ENCODE measurements at places on chromosomes 12 and 14.

DNA sequence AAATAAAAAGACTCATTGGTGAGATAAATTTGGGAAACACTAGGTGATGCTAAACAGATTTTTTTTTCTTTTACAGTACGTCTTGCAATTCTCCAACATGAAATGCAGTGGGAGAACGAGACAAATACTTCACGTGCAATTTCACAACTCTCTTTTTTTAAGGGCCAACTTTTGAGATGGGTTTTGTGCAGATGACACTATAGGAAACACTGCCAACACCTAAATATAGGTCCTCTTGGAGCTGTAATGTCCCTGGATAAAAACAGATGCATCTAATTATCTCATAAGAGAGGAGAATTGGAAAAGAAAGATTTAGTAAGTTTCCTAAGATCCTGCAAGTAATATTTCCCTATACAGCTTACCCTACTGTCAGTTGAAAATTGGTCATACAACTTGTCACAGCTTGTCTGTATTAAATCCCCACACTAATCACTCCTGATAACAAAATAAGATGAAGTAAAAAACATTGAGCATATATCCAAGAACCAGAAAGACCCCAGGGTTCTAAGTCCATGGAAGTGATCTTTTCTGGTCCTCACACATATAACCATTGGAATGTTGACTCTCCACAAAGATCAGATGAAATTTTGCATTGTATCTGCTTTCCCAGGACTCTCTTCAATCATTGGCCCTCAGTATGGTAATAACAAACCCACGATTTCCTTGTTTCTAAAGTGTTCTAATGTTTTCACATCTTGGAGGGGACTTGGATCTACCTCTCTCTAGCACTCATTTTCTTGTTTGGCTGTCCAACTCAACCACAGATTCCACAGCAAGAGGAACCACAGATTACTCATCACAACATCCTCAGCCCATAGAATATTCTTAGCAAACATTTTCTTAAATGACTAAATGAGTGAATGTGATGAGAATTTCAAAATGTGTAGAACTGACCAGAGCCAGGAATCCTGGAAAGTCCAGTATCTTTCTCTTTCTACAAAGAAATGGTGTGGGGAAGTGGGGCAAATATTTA is 769.4 kb upstream of the USP15 start:
- no peak for DNase-seq

DNA sequence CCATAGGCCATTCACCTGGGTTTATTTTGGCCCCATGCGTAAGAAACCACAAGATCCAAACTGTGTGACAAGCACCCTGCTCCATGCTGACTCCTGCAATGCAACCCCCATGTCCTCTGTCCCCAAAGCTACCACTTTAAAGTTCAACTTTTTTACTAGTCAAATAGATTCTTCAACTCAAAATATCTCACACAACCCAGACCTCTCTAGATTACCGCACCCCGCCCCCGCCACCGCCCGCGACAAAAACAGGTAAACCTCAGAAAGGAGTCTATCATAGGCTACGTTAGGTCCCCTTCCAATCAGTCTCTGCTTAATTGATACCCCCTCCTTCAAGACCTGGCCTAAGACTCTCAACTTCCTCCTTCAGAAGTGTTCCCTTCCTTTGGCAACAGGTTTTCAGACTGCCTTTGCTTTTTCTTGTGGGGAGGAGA is 2.2 kb downstream of the ZFP36L1 start:
- no peak for DNase-seq

DNA sequence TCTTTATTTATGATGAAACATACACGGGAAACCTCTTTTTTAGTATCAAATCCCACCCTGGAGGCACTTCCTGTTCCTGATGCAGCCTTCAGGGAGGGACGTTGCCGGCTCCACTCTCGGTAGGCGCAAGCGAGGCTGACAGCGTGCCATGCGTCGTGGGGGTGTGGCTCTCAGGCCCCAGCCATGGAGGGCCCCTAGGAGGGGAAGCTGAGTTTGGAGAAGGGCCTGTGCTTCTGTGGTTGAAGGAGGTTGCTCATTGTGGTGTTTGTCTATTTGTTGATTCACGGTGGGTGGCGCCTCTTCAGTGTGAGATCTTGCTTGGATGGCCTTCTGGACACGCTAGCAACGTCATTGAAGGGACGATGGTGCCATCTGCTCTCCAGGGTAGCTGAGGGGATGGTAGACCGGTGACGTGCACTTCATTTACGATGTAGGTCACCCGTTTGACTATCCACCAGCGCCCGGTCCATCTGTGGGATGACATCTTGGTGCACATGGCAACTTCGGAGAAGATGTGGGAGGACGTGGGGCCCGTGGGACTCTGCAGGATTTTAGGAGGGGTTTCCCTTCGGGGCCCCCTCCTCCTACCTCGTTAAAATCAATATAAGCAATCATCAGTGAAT is 126.3 kb upstream of the RTL1 start:
- no peak for DNase-seq

- DNase-seq: no peak
These were observed 36.3 kb upstream of the BBS10 start for GRCh38 chr12:76384560-76384959.

DNA sequence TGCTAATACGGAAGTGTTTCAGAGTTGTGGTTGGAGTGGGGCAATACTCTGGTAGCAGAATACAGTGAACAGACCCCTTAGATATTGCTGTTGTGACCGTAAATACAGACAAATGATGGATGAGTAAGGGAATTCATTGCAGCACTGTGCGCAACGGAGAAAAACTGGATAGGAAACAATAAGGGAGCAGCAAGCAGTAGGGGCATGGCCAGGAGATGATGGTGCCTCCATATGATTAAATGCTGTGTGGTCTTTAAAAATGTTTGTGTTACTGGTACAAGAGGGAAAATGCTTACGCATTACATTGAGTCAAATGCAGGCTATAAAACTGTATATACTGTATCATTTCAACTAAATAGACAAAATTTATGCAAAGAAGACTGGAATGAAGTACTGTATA is 61.6 kb downstream of the EML1 start:
- no peak for DNase-seq

GRCh38 chr12:53061404-53062010 is 11.6 kb downstream of the TNS2 start:
- DNase-seq: no peak

DNA sequence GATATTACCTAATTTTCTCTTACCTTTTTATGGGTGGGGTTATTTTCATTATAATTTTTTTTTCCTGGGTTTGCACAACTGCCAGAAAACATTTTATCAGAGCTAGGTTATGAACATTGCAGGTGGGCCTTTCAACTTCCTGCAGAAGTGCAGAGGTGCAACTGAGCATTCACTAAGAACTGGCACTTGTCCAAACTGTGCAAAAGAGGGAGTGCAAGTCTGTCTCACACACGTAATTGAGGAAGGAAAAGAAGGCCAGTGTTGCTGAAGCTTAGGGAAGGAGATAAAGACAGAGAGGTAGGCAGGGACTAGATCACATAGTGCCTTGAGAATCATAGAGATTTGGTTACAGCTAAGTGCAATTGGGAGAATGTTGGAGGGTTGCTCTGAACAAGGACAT is 14.1 kb upstream of the AMN1 start:
- DNase-seq: no peak

GRCh38 chr14:92914087-92914656 is 8.8 kb upstream of the CHGA start:
- no peak for DNase-seq

- no peak for DNase-seq
These were observed 12.4 kb downstream of the ATF7 start for GRCh38 chr12:53613821-53614220.

GRCh38 chr12:25065035-25065434 is 116.1 kb upstream of the BCAT1 start:
- no peak for DNase-seq

DNA sequence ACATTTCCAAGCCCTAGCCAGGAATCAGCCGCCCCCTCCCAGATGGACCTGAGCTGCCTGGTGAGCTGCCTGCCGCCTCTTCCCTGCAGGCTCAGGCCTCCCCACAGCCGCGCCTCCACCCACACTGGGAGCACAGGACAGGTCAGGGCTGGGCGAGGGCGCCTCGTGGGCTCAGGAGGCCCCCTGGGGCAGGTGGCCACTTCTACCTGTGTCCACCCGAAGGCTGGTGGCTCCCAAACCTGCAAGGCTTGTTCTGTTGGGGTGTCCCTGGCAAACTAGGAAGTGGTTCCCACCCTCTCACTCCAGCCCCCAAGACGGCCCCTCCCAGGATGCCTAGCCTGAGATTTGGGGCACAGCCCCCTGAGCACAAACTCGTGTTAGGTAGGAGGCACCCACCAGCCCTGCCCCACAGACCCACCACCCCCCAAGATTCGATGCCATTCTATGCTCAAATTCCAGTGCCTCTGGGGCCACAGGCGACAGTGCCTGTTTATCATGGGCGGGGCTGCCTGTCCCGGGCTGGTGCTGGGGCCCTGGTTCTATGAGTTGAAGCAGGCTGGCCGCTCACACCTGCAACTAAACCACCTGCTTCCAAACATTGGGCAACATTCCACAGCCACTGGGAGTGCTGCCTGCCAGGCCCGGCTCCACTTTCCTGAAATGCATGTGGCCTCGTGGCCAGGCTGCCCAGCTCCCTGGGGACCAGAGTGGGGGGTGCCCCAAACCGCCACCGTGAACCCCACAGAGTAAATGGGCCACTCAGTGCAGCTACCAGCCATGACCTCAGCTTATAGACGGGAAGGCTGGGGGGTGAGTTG is 6.8 kb downstream of the MMP17 start:
- no peak for DNase-seq

- no peak for DNase-seq
These were observed 224.1 kb downstream of the BCAT1 start for GRCh38 chr12:24724814-24725213.

DNA sequence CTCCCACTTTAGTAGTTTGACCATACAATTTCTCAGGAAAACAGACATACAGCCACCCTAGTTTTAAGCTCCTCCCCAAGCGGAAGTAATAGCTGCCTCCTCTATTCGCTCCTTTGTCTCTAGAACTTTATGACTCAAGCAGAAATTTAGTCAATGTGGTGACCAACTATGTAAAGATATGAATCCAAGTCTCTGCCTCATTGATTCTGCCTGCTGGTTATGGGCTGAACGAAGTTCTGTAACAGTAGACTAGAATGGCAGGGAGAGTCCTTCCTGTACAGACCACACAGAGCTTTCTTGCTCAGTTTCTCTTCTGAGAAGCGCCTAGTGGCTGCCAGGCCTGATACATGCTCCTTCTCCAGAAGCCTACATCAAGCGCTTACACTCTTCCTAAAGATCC is 19.1 kb downstream of the KICS2 start:
- no peak for DNase-seq

DNA sequence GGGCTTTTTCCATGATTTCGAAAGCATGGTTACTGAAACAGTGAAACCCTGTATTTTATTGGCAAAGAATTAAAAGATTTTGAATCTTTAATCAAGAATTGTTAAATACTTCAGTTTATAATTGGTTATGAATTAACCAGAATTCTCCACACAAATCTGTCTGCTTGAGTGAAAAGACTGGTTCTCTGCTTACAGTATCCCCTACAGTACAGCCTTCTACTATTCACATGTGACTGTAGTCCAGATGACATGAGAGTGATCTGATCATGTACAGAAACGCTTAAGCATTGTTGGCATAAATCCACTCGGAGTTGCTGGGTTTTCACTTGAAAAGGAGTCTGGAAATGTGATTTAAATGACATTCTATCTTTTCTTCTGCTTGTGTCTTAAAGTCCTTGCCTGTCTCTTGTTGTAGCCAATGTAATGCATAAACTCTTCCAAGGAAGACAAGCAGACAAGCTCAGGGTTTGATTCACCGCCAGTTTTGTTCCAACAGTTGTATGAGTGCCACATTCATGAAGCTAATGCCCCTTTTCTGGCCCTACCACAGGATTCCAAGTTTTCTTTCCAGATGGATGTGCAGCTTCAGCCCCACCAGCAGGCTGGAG is 222.0 kb upstream of the LRIG3 start:
- no peak for DNase-seq

GRCh38 chr12:76037130-76038103 is 5.8 kb upstream of the PHLDA1 start:
- DNase-seq: peak; percentile 54

DNA sequence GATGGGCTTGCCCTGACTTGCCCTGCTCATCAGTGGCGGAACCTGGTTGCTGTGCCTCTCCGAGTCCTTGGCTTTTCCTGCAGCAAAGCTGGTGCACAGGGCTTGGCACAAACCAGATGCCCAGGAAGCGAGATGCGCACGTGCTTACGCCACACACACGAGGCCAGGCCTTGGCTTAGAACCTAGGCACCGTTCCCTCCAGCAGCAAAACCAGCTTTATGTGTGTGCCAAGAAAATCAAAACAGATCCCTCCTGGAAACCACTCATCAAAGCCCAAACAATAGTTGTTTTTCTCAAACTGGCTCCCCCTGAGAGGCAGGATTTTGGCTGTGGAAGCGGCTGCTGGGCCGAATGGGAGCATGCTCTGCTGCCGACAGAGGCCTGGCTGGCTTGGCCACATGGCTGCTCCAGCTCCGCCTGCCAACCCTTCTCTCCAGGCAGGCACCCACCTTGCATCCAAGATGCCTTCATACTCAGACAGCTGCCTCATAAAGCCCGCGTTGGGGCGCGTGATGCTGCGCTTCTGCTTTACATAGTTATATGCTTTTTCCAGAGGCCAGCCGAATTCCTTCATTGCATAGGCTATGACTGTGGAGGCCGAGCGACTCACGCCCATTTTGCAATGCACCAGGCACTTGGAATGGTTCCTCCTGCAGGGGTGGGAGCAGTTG is 58.7 kb downstream of the SSH1 start:
- no peak for DNase-seq

- no peak for DNase-seq
These were observed 122.6 kb downstream of the CALM1 start for GRCh38 chr14:90519262-90519920.

DNA sequence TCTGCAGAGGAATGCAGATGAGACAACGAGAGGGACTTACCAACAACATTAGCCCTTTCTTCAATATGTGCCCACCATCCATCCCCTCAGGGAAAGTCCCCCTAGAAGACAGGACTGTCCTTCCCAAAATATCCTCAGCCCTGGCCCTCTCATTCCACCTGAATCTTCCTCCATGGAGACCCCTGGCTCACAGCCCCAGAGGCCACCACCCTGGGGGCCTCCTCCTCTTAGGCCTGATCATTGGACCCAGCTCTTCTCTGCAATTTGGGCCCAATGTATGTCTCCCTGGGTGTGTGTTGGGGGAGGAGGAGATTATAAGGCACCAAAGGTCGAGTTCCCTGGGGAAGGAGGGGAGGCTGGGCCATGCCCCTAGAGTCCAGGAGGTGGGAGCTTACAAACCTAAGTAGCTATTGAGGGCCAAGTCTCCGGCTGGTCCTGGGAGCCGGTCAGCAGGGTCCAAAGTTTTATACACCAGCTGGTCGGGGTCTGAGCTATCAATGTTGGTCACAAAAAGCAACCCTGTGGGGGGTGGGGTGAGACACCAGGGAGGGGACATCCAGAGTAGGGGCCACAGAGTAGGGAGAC is 8.1 kb downstream of the ITGA7 start:
- no peak for DNase-seq

- no peak for DNase-seq
These were observed 73.2 kb upstream of the MDM1 start for GRCh38 chr12:68405343-68405781.

GRCh38 chr12:132152411-132152821 is 8.2 kb downstream of the NOC4L start:
- no peak for DNase-seq
